ENCODE measurements at places on chromosomes 11 and 22. TPM values are rescaled to one million over a fixed set of nuclear protein-coding genes. Genes with fewer than 3 reads are reported as not detected.

DNA sequence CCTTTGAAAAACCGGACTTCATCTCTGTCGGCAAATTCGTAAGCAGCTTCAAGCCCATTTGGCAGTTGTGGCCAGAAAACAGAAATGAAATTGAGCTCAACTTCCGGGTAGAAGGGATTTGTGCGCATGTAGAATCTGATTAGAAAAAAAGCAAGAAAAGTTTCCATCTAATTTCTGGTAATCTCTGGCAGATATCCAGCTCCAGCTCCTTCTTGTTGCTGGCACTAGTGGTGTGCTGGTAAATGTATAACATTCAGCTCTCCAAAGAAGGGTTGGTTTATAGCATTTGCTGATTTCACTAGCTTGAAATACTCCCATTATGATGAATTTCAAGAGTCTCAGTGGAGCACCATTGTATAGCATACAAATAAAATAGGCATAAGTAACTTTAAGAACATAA lies 5.4 kb downstream of the MMP1 start:
- DNase-seq = no peak

Gene DERL3
- 1.0 TPM for total RNA-seq

DNA sequence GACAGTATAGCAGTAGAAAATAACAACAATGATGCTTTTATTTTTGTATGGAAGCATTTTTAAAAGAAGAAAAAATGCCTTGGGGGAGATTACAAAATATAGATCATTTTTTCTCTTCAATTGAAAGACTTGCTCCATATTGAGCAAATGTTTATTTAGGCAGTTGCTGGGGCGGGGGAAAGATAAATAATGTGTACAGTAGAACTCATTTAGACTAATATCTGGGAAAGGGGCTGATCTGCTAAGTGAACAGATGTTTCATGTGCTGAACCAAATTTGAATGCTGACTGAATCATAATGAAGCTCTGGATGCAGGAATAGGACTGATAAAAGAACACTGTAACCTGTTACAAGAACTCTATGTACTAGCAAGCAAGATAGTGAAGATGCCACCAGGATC lies 457.1 kb upstream of the TENM4 start:
- DNase-seq = no peak

GRCh38 chr11:118311518-118311917 lies 7.0 kb downstream of the CD3E start:
- DNase-seq = no peak

DNA sequence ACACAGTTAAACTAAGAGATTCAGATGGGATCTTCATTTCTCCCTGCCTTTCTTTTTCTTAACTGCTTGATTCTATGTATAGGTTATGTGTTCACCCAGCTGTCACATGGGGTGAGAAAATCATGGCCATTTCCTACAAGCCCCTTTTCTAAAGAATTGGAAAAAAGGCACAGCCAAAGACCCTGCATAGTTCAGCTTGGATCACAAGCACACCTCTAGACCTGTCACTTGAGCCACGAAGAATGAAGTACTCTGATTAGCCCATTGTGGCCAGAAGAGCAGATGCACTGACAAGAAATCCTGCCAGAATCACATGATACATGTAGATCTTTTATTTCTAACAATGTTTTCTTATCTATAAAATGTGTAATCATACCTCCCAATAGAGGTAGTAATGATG lies 69.7 kb downstream of the RAB38 start:
- no peak for DNase-seq

DNA sequence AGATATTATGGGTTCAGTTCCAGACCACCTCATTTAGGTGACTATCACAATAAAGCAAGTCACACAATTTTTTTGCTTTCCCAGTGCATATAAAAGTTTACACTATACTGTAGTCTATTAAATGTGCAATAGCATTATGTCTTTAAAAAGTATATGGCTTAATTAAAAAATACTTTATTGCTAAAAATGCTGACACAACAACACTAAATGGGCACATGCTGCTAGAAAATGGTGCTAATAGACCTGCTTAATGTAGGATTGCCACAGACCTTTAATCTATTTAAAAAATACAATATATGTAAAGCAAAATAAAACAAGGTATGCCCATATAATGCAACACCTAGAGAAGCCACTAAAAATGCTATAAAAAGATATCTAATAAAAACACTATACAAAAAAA lies 27.1 kb upstream of the OR5AK2 start:
- DNase-seq = no peak

Gene PTS
- 24.4 TPM for total RNA-seq

- DNase-seq = no peak
Observed at GRCh38 chr11:134027671-134028070, 41.2 kb upstream of the JAM3 start.

DNA sequence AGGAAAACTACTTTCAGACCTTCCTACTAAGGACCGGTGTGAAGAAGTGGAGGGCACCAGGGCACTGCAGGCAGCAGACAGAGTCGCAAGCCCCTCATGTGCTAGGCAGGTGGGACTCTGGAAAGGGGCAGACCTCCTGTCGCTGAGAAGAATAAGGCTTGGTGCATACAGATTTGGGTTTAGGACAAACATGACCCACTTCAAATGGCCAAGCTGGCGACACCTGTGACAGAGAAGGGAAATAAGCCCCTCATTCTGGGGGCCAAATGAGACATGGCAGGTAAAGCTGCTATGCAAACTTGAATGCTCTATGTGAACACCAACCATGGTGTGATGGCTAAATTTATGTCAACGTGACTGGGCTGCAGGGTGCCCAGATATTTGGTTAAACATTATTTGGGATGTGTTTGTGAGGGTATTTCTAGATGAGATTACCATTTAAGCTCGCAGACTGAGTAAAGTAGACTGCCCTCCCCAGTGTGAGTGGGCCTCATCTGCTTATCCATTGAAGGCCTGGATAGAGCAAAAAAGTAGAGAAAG lies 112.4 kb upstream of the PITPNB start:
- DNase-seq = no peak

Gene SLCO2B1
- 15.8 TPM for total RNA-seq

Gene MMP3
- total RNA-seq = not detected

- no peak for DNase-seq
Observed at GRCh38 chr11:108587109-108587508, 6.5 kb downstream of the EXPH5 start.

DNA sequence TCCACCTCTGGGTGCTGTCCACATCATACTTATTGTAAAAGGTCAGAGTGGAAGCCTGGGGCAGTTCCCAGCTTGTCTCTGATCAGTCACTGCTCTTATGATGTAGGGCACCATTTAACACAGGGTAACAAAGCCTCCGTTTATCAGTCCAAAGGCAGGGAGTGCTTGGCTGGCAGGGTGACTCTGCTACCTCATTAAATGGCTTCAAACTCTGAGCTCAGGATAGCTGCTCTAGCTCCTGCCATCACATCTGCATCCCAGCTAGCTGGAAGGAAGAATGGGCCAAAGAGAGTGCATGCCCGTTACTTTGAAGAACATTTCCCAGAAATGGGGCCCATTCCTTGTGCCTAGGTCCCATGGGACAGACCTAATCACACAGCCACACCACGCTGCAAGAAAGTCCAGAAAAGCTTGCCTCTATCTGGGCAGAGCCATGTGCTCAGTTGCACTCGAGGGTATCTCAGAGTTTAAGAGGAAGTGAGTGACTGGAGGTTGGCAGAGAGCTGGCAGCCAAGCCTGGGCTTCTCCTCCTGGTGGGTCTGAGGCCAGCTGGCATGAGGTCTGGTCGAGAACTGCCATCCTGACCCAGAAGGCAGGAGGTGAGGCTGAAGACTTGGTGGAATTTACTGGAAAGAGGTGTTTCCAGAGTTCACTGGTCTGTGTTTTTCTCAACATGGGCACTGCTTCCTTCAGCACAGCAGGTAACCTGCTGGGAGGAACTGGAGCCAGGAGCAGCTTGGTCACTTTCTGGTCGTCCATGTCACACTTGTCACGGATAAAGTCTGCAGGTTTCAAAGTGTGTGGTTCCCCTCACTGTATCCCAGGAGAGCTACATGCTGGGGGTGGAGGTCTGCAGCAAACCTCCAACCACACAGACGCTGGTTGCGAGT lies 935.7 kb downstream of the BRD1 start:
- no peak for DNase-seq

DNA sequence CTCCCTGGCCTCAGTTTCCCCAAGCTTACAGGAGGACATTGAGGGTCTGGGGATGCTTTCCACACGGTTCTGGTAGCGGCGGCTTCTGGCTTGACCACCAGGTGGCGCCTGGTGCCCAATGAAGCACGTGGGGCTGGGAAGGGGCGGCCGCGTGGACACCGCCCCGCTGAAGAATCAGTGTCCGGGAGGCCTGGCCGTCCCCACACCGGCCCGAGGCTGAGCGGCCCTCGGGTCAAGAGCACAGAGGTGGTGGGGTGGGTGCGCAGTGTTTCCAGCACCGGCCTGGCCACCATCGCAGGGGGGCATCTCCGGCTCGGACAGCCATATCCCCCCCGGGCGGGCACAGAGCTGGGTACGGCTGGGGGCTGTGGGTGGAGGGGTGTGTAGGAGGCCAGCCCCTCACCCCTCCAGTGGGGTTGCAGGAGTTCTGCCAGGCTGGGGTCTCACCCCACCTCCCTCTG lies 27.8 kb upstream of the PPARA start:
- peak; percentile 92 for DNase-seq

DNA sequence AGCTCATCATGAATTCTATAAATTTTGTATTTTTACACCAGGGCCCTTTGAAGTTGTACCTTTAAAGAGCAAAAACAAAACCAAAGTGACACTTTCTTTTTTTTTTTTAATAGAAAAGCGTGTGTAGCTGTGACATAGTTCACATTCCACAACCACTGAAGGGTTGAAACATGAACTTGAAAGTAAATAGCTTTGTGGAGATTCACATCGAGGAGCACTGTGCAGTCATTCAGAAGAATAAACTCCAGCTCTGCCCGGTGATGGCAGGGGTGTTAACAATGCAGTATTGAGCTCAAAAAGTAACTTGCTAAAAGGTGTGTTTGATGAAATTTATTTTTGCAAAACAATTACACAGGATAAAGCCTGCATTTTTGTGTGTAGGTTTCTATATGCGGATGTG lies 1166.2 kb downstream of the TBC1D22A start:
- no peak for DNase-seq

- DNase-seq = peak; percentile 18
Observed at GRCh38 chr11:92675810-92676209, 293.6 kb upstream of the MTNR1B start.

Gene SNX32
- total RNA-seq = 0.13 TPM

- DNase-seq = peak; percentile 56
Observed at GRCh38 chr22:49632199-49633009, 195.3 kb downstream of the BRD1 start.

DNA sequence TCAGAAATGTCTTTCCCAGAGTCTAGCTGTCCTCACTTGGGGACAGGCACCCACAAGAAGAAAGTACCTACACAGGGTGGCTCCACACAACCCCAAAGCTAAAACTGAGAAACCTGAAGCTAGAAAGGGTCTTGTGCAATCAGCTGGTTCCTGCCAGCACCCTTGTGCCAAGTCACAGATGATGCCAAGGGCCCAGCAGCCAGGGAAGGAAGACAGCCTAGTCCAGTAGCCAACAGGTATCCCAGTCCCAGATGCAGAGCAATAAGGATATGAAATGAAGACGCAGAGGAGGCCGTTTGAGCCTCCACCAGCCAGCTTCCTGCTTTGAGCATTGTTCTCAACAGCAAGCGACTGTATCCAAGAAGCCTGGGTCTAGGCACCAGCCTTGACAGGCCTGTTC lies 6.1 kb downstream of the PLEKHA7 start:
- DNase-seq = no peak

GRCh38 chr11:12799334-12799835 lies 125.2 kb downstream of the TEAD1 start:
- DNase-seq = no peak

DNA sequence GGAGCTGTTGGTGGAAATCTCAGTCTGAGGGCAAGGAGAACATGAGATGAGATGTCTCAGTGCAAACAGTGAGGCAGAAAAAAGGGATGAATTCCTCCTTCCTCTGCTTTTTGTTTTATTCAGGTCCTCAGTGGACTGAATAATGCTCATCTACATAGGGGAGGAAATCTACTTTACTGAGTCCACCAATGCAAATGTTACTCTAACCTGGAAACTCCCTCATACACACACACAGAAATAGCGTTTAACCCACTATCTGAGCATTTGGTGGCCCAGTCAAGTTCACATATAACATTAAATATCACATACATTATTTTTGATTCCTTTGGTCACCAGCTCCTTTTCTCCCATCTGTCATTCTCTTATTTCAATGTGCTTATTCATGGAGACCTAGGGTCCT lies 418.8 kb downstream of the TMEM135 start:
- no peak for DNase-seq

Gene DKK3
- 425 TPM for total RNA-seq

Gene SIPA1
- 63.3 TPM for total RNA-seq

GRCh38 chr22:28008649-28009048 lies 89.6 kb upstream of the PITPNB start:
- no peak for DNase-seq

- DNase-seq = no peak
Observed at GRCh38 chr11:833849-834311, 1.1 kb downstream of the CD151 start.

GRCh38 chr22:50320116-50320515 lies 6.7 kb downstream of the DENND6B start:
- DNase-seq = no peak

- no peak for DNase-seq
Observed at GRCh38 chr11:12841946-12842630, 167.0 kb upstream of the RASSF10 start.

Gene IRAG1
- total RNA-seq = 8.5 TPM

Gene OR8A1
- total RNA-seq = not detected
